ENCODE measurements at places on chromosomes 11 and 22. TPM values are rescaled to one million over a fixed set of nuclear protein-coding genes. Genes with fewer than 3 reads are reported as not detected.

DNA sequence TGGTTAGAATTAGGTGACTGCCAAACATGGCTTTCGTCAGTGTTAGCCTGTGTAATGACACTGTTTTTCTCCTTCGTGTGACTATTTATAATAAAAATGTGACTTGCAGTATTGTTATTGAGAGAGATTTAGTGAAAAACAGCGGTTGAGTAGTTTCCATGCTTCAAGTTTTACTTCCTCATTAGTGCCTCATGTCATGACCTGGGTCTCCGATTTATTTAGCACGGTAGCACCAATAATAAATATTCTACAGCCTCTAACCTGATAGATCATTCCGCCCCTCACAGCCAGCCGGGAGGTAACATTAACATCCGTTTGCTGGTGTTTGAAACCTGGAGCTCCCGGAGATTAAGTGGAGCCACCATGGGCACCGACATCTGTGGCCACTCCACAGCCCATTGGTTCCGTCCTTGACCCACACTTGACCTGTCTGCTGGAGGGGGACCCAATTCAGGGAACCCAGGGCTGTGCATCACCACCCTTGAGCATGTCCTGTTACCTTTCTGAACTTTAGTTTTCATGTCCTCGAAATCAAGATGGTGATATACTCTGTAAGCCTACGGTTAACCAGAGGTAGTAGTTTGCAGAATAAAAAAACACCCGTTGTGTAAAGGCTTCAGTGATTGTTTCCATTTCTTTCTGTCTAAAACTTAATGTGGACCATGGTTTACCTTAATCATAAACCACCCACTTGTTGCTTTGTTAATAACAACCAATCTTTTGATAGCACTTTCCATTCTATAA lies 104.1 kb downstream of the ATXN10 start:
- DNase-seq, result no peak
- H3K4me1 ChIP-seq, result no peaks in the 10 kb centered on the region
- H3K27me3 ChIP-seq, result no peaks in the 10 kb centered on the region
- H3K27ac ChIP-seq, result no peak overlapping the region
- no peak overlapping the region for H3K4me3 ChIP-seq

DNA sequence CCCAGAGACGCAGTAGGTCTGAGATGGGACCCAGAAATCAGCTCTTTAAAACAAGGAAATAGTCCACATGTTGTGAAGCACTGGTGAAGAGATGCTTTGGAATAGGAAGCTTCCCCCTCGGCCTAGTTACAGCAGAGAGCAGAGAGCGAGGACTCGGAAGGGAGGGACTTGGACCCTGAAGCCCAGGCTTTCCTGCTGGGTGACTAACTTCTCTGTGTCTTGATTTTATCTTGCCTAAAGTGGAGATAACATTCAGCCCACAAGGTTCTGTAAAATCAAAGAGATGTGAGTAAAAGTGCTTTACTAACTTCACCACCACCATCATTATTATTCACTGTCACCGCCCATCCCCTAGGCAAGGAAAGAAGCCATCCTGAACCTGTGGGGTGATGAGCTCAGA lies 58.4 kb downstream of the THAP12 start:
- H3K27me3 ChIP-seq, result peaks cover 3% of the 10 kb centered on the region
- no peak overlapping the region for H3K4me3 ChIP-seq
- H3K36me3 ChIP-seq, result no peaks in the 10 kb centered on the region
- no peak for DNase-seq
- H3K27ac ChIP-seq, result no peak overlapping the region

- DNase-seq, result no peak
- no peak overlapping the region for H3K27ac ChIP-seq
- H3K27me3 ChIP-seq, result no peaks in the 10 kb centered on the region
- no peaks in the 10 kb centered on the region for H3K36me3 ChIP-seq
- no peaks in the 10 kb centered on the region for H3K4me1 ChIP-seq
These were observed 23.9 kb downstream of the GLB1L2 start for GRCh38 chr11:134355656-134356055.

GRCh38 chr11:102611291-102611690 lies 13.8 kb downstream of the MMP20 start:
- no peaks in the 10 kb centered on the region for H3K27me3 ChIP-seq
- H3K4me1 ChIP-seq, result no peaks in the 10 kb centered on the region
- H3K36me3 ChIP-seq, result no peaks in the 10 kb centered on the region
- DNase-seq, result no peak

GRCh38 chr11:1128311-1129142 lies 29.2 kb upstream of the MUC5AC start:
- no peak for DNase-seq
- H3K4me3 ChIP-seq, result no peak overlapping the region
- no peaks in the 10 kb centered on the region for H3K27me3 ChIP-seq
- no peak overlapping the region for H3K27ac ChIP-seq
- H3K4me1 ChIP-seq, result no peaks in the 10 kb centered on the region
- no peaks in the 10 kb centered on the region for H3K36me3 ChIP-seq

DNA sequence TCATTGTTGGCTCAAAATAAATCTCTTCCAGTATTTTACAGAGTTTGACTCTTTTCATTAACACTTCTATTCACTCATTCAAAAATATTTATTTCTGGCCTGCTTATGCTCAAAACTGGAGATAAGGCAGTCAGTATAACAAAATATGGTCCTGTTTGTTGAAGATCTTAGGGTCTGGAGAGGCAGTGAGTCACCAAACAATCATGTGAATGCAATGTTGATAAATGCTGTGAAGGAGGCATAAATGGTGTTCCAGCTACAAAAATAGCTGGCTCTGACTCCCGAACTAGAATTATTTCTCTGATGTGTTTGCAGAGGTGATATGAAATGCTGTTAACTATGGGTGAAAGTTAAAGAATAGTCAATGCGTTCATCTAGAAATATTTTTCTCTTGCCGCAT lies 390.6 kb downstream of the AASDHPPT start:
- no peak overlapping the region for H3K4me3 ChIP-seq
- no peak overlapping the region for H3K27ac ChIP-seq
- DNase-seq, result no peak

DNA sequence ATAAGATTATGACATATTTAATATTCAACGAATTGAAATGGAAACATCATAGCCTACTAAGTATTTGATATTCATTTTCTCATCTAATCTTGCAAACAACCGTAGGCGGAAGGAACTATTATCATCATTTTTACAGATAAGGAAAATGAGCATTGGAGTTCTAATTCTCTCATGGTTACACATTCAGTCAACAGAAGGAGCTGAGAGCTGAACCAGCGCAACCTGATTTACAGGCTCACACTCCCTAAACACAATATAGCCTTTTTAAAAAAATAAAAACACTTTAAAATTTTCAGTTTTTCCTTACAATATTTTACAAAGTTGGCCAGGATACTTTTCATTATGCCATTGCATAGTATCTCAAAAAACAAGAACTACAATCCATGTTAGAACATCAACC lies 74.8 kb downstream of the APOL5 start:
- H3K4me3 ChIP-seq, result no peak overlapping the region
- H3K36me3 ChIP-seq, result no peaks in the 10 kb centered on the region
- no peak overlapping the region for H3K27ac ChIP-seq
- no peaks in the 10 kb centered on the region for H3K27me3 ChIP-seq
- H3K4me1 ChIP-seq, result no peaks in the 10 kb centered on the region
- DNase-seq, result no peak

DNA sequence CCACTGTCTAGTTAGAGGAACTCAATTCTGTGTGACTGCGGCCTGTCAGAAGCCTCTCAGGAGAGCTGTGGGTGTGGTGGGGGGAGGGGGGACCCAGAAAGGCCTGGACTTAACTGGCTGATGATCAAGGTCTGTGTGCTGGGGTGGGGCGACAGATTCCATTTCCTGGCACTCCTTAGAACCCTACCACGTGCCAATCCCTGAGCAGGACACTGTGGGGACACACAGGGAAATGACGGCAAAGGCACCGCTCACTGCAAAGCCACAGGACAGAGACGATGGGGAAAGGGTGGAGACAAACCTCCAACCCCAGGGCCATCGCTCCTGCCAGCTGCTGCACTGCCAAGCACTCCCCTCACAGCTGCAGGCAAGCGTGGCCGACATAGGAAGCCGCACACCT lies 58.4 kb upstream of the BID start:
- H3K27ac ChIP-seq, result peak overlapping the region; percentile 87
- H3K27me3 ChIP-seq, result no peaks in the 10 kb centered on the region
- peaks cover 9% of the 10 kb centered on the region for H3K36me3 ChIP-seq
- DNase-seq, result peak; percentile 65

- H3K36me3 ChIP-seq, result no peaks in the 10 kb centered on the region
- no peak overlapping the region for H3K27ac ChIP-seq
- H3K4me3 ChIP-seq, result no peak overlapping the region
- no peaks in the 10 kb centered on the region for H3K27me3 ChIP-seq
- no peaks in the 10 kb centered on the region for H3K4me1 ChIP-seq
These were observed 15.8 kb downstream of the CHST1 start for GRCh38 chr11:45649544-45650165.

Gene GGTLC2
- not detected for total RNA-seq

- no peak within 1 kb of the TSS for H3K27ac ChIP-seq
- no peaks in the 10 kb centered on the region for H3K36me3 ChIP-seq
- peak; percentile 60 for DNase-seq
- H3K27me3 ChIP-seq, result no peaks in the 10 kb centered on the region
These were observed at the start of gene FOLH1 for GRCh38 chr11:49208006-49208721. Gene FOLH1 (minus strand): TSS chr11:49208602. CDS start chr11:49208409, 193 bp downstream.

DNA sequence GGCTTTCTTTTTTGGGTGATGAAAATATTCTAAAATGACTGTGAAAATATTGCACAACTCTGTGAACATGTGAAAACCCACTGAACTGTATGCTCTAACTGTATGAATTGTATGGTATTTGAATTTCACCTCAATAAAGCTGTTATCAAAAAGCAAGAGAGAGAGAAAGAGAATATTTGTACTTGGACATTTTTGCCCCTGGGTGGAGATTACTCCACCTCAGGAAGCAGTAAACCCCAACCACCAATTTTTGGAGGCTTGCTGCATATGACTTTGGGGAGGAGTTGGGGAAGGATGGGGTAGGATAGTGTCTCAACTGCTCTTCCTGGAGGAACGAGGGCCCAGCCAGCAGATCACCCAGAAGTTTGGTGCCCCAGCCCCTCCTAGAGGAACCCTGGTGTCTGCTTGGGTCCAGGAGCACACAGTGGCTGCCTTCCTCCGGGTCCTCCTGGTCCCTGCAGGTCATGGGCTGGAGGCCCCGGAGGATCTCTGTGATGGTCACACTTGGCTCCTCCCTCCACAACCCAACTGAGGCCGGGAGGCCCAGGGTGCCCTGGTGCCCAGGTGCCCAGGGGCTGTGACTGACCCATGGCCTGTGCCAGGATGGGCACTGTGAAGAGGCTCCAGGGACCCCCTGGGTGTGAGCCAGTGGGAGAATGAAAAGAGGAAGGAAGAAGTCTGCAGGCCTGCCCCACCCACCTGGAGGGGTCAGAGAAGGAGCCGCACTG lies 15.3 kb upstream of the PICK1 start:
- H3K27me3 ChIP-seq, result no peaks in the 10 kb centered on the region
- H3K27ac ChIP-seq, result no peak overlapping the region
- no peaks in the 10 kb centered on the region for H3K36me3 ChIP-seq
- H3K4me3 ChIP-seq, result no peak overlapping the region
- no peak for DNase-seq
- H3K4me1 ChIP-seq, result peaks cover 6% of the 10 kb centered on the region

DNA sequence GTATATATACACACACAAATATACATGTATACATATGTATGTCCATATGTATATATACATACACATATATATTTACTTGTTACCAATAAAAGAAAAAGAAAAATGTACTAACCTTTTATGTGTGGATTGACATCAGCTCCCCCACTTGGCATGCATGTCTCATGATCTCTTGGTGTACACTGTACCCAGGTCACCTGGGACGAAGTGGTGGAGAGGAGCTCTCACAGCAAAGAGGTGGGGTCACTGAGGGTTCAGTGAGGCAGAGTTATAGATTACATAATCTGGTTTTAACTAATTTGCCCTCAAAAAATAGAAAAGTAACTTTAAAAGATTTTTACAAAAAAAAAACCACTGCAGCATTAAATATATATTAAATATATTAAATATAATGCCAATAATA lies 15.5 kb upstream of the USP47 start:
- H3K36me3 ChIP-seq, result no peaks in the 10 kb centered on the region
- H3K4me1 ChIP-seq, result no peaks in the 10 kb centered on the region
- no peak overlapping the region for H3K27ac ChIP-seq
- H3K27me3 ChIP-seq, result no peaks in the 10 kb centered on the region
- no peak overlapping the region for H3K4me3 ChIP-seq

GRCh38 chr11:66914505-66914904 lies 43.7 kb downstream of the PC start:
- H3K4me1 ChIP-seq, result no peaks in the 10 kb centered on the region
- no peak overlapping the region for H3K27ac ChIP-seq
- H3K36me3 ChIP-seq, result no peaks in the 10 kb centered on the region
- H3K4me3 ChIP-seq, result no peak overlapping the region
- no peak for DNase-seq

- no peaks in the 10 kb centered on the region for H3K4me1 ChIP-seq
- H3K36me3 ChIP-seq, result no peaks in the 10 kb centered on the region
- H3K27ac ChIP-seq, result no peak overlapping the region
- H3K4me3 ChIP-seq, result no peak overlapping the region
- DNase-seq, result no peak
- no peaks in the 10 kb centered on the region for H3K27me3 ChIP-seq
These were observed 371.2 kb downstream of the DYNC2H1 start for GRCh38 chr11:103480421-103480820.

DNA sequence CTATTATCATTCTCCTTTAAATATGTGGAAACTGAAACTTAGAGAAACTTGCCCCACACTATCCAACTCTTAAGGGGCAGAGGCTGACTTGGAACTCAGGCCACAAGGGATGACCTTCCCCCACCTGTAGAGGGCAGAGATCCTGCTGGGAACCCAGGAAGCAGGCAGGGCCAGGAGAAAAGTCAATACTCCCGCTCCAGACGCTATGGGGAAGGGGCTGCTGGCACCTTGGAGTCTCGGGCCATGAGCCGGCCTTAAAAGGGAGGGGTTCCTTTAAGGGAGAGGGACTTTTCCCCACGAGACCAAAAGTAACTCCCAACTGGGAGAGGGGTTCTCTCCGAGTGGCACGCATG lies 620 bp upstream of the ANO5 start:
- H3K4me1 ChIP-seq, result peaks cover 16% of the 10 kb centered on the region
- no peaks in the 10 kb centered on the region for H3K36me3 ChIP-seq
- H3K4me3 ChIP-seq, result peak overlapping the region; percentile 68
- H3K27ac ChIP-seq, result peak overlapping the region; percentile 83
- DNase-seq, result no peak
- no peaks in the 10 kb centered on the region for H3K27me3 ChIP-seq

- no peak for DNase-seq
- no peaks in the 10 kb centered on the region for H3K4me1 ChIP-seq
- no peaks in the 10 kb centered on the region for H3K27me3 ChIP-seq
- no peak overlapping the region for H3K4me3 ChIP-seq
- H3K36me3 ChIP-seq, result no peaks in the 10 kb centered on the region
These were observed 168.5 kb downstream of the ARHGAP42 start for GRCh38 chr11:100855466-100856067.

DNA sequence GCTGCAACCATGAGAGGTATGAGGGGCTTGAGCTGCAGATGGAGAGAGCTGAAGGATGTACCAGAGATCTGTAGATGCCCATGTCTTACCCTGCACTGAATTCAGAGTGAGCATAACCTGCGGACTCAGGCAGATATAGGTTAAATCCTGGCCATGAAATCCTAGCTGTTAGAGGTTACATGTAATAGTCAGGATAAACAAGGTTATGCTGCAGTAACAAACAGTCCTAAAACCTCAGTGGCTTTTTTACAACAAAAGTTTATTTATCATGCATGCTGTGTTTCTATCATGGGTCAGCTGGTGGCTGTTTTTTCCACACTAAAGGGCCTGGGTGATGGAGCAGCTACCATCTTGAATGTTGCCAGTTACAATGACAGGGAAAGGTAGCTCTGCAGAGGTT lies 69.8 kb downstream of the LHFPL7 start:
- H3K4me1 ChIP-seq, result no peaks in the 10 kb centered on the region
- no peak for DNase-seq
- H3K27me3 ChIP-seq, result no peaks in the 10 kb centered on the region
- no peak overlapping the region for H3K27ac ChIP-seq
- H3K36me3 ChIP-seq, result peaks cover 29% of the 10 kb centered on the region

Gene OR5AR1
- total RNA-seq, result not detected

Measured in right atrium auricular region (tissue), 2 donors.